ENCODE measurements at places on chromosomes 16 and 17.
A peak's percentile ranks its signal among the peaks of the same experiment; 100 is the strongest.

GRCh38 chr16:8673611-8674412 lies 605 bp upstream of the ABAT start:
- DNase-seq: no peak

- DNase-seq: no peak
These were observed 121.1 kb downstream of the CPPED1 start for GRCh38 chr16:12682432-12683165.

DNA sequence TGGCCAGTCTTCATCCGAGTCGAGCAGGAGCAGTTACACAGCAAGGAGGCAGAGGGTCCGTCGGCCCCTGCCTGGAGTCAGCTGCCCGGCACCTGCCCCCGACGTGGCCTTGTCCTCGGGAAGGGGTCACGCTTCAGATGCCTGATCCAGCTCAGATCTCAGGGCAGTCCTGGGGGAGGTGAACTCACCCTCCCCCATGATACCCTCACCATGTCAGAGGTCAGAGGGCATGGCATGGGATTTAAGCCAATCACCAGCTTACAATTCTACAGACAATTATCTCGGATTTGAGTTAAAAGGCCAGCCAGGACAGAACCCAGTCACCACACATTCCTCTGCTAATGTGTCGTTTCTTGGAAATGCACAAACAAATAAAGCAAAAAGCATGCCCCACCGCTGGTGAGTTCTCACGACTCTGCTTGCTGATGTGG lies 211.3 kb downstream of the FOXL1 start:
- DNase-seq: peak; percentile 20

DNA sequence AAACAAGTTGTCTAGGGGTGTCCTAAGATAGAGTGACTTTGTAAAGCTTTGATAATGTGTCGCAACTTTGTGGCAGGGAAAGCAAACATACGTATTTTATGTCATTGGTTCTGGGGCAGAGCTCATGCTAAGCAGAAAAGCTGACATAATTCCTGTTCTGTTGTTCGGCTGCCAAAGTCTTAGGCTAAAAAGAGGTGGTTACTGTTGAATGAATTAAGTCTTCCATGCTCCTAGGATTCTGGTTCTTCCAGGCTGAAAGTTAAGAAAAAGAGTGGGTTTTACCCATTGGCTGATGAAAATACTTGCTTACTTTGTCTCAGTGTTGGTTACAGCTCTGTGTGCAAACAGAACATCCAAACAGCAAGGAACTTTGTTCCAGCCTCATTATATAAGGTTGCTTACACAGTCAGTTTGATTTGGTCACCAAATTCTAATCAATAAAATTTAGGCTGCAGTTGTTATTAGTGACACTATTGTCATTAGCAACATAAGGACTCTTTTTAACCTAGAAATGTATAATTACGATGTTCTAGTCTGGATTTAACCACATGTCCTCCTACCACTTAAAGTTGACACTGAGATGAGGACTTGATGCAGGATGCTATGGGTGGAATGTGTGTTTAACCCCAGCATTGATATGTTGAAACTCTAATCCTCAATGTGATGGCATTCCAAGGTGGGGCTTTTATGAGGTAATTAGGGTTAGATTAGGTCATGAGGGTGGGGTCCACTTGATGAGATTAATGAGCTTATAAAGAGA lies 114.0 kb upstream of the GOT2 start:
- no peak for DNase-seq
